ENCODE measurements at places on chromosomes 5 and 9. TPM values are rescaled to one million over a fixed set of nuclear protein-coding genes. Genes with fewer than 3 reads are reported as not detected.

The CCDC180 gene
- total RNA-seq = 1.5 TPM

DNA sequence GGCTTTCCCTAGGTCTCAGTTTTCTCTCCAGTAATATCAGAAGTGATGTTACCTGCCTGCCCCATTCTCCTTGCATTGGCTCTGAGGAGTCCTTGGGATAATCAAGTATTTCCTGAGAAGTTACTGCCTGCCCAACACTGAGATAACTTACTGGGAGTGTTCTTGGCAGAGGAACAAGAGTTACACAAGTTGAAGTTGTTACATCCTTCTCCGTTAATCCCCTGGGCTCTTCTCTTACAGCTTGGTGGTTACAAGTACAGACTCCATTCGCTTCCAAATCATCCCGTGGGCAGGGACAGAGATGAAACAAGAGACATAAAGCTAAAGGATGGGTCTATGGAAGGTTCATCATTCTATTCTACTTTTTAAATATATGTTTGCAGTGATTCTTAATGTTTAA is 74.1 kb upstream of the SAP30L start:
- peaks cover 70% of the 10 kb centered on the region for H3K4me1 ChIP-seq
- H3K4me3 ChIP-seq = no peak overlapping the region
- H3K36me3 ChIP-seq = peaks cover 24% of the 10 kb centered on the region
- peak; percentile 63 for DNase-seq
- peaks cover 3% of the 10 kb centered on the region for H3K27me3 ChIP-seq

The ASTN2 gene
- 10.3 TPM for total RNA-seq

The UGT3A1 gene
- not detected for total RNA-seq

- H3K27me3 ChIP-seq = peaks cover 18% of the 10 kb centered on the region
- H3K36me3 ChIP-seq = no peaks in the 10 kb centered on the region
- no peaks in the 10 kb centered on the region for H3K4me1 ChIP-seq
- H3K4me3 ChIP-seq = no peak overlapping the region
- DNase-seq = peak; percentile 4
- no peak overlapping the region for H3K27ac ChIP-seq
Observed at GRCh38 chr9:110303133-110303532, 34.5 kb downstream of the TXNDC8 start.

GRCh38 chr5:6583049-6583880 is 49.6 kb downstream of the NSUN2 start:
- peaks cover 37% of the 10 kb centered on the region for H3K27me3 ChIP-seq
- no peaks in the 10 kb centered on the region for H3K36me3 ChIP-seq
- no peak overlapping the region for H3K4me3 ChIP-seq
- no peak overlapping the region for H3K27ac ChIP-seq

DNA sequence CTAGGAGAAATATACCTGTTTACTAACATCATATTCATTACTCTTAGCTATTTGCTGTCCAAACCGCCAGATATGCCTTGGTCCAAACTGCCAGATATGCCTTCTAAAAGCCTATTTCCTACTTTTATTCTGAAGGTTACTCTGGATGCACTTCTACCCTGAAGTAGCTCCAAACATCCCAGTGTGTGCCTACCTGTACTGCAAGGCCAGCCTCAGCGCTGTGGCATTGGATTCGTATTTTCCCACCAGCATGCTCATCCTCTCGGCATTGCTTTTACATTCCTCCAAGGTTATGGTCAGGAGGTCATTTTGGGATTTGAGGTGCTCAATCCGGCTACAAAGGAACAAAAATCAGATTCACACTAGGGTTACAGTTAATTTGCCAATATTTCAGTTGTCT is 94.3 kb downstream of the DCP2 start:
- no peak for DNase-seq
- no peak overlapping the region for H3K27ac ChIP-seq
- peaks cover 6% of the 10 kb centered on the region for H3K4me1 ChIP-seq
- H3K36me3 ChIP-seq = peaks cover 5% of the 10 kb centered on the region

The ANKRD31 gene
- total RNA-seq = not detected

DNA sequence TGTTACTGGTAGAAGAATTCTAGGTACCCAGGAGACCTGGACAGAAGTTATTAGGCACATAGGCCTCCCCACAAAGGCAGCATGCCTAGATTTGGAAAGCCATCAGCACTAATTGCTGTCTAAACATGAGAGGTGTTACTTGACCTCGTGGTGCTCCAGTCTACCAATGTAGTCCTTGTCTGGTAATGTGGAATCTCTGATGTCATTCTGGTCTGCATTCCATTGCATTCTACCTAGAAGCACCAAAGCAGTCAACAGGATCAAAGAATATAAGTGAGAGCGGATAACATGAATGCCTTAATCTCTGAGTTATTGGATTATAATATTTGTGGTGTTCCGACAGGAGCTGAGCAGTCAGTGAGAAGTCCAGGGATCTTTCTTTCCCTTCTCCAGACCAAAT is 175.2 kb downstream of the PSAT1 start:
- DNase-seq = no peak
- no peak overlapping the region for H3K27ac ChIP-seq
- H3K36me3 ChIP-seq = no peaks in the 10 kb centered on the region
- H3K4me3 ChIP-seq = no peak overlapping the region
- peaks cover 20% of the 10 kb centered on the region for H3K4me1 ChIP-seq

DNA sequence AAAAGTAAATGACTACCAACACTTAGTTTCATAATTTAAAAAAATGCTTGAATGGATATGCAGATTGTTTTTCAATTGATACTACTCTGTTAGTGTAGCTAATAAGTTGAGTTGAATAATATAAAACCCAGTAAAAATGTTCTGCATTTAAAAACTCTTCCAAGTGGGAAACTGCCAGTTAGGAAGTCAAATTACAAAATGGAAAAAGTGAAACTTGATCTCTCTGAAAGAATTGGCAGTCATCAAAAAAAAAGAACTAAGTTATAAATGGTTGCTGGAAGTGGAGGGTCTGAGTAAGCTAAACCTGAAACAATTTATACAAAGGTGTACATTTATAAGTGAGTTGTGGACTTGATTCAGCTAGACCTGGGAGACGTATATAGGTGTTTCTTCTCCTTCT is 52.4 kb downstream of the VCAN start:
- no peaks in the 10 kb centered on the region for H3K27me3 ChIP-seq
- no peak for DNase-seq
- H3K4me1 ChIP-seq = no peaks in the 10 kb centered on the region
- H3K4me3 ChIP-seq = no peak overlapping the region

Measured in HFFc6 (cell line).